ENCODE measurements at places on chromosomes 1 and 21.

- no peak for DNase-seq
Observed at GRCh38 chr1:33057095-33057494, 20.4 kb upstream of the AK2 start.

DNA sequence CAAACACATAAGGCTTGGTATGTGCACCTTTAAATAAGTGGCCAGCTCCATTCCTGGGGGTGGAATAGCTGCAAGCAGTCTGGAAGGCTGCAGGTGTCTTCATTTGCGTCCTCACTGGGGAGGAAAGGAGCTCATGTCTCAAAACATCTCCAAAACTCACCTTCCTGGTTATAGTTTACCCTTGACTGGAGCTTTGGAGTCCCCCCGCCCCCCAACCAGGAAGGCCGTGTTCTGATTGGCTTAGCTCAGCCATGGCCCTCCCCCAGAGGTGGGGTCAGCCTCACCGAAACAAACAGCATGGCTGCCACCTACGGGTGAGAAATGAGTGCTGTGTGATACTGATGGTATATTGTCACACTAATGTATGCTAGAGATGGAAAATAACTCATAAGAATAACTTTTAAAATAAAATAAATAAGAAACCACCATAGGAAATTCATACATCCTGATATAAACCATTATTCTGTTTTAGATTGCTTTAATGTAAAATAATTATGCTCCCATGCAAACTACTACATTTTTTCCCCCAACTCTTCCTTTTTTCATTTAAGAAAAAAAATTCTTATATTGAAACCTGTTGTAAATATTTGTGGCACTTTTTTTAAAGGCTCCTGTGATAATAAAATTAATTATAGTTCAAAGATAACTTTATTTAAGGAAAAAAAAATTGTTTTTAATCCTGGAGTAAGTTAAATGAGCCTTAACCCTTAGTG lies 90.8 kb downstream of the ZP4 start:
- DNase-seq = no peak

DNA sequence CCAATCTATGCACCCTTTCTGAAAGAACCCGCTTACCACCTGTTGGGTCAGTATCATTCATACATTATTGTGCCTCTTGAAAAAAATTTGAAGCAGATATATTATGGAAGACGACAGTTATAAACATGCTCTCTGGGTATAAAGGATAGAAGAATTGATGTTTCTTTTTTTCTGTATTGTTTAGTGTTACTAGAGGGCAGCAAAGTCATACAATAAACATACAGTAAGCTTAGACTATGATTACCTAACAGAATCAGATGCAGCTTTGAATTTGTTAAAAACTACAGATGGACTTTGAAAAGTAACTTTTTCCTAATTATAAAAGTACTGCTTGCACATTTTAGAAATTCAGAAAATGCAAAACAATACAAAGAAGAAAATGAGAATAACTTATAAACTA lies 11.1 kb upstream of the PAXBP1 start:
- DNase-seq = no peak

- no peak for DNase-seq
Observed at GRCh38 chr1:19154876-19155275, 55.2 kb downstream of the UBR4 start.

- peak; percentile 55 for DNase-seq
Observed at GRCh38 chr21:33374450-33375096, 28.6 kb upstream of the IFNGR2 start.

DNA sequence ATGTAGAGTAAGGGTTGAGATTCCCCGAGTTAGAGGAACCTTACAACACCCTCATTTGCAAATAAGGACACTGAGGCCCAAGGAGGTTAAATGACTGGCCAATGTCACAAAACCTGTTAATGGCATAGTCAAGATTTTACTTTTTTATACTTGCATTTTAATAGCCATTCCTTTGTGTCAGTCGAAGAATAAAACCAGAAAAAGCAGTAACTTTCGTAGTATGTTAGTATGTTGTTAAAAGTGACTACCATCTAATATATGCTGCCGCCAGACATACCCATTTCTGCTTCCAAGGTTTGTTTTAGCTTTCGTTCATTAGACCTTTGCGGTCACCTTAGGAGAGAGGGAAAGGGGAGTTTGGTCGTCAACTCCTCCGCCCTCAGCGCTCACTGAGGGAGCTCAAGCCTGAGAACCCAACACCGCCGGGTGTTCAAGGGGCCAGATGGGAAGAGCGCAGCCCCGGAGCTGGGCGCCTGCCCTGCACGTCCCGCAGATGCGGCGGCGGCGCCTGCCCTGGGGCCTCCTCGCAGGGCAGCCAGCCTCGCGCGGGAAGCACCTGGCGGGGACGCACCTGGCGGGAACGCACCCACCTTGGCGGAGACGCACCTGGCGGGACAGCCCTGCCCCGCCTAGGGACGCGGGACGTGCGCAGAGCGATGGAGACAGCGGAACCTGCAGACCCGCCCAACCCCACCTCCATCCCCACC lies 466 bp downstream of the VPS26C start:
- DNase-seq = no peak

DNA sequence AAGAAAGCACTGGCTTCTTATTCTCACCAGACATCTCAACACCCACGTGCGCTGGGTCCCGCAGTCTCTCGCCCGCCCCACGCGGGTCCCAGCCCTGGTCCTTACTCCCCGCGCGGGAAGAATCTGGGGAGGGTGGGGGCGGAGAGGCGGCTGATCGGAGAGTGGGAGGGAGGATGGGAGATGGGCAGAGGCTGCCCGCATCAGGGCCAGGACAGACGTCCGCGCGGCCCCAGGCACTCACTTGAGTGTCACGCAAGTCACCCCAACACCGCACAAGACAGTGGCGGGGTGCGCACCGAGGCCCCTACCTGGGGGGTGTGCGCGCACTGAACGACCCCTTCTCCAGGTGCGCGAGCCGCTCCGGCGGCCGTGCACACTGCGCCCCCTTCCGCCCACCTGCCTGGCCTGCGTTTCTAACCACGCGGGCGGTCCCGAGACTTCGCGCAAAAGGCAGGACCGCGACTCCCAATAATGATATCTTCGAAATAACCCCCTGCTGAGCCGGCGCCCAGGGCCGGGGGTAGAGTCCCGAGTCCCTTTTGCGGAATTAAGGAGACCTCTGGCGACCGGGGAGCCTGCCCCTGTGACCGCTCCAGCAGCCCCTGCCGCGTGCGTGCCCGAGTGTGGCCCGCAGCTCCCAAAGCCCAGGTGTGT lies 6.0 kb upstream of the SIM2 start:
- no peak for DNase-seq

DNA sequence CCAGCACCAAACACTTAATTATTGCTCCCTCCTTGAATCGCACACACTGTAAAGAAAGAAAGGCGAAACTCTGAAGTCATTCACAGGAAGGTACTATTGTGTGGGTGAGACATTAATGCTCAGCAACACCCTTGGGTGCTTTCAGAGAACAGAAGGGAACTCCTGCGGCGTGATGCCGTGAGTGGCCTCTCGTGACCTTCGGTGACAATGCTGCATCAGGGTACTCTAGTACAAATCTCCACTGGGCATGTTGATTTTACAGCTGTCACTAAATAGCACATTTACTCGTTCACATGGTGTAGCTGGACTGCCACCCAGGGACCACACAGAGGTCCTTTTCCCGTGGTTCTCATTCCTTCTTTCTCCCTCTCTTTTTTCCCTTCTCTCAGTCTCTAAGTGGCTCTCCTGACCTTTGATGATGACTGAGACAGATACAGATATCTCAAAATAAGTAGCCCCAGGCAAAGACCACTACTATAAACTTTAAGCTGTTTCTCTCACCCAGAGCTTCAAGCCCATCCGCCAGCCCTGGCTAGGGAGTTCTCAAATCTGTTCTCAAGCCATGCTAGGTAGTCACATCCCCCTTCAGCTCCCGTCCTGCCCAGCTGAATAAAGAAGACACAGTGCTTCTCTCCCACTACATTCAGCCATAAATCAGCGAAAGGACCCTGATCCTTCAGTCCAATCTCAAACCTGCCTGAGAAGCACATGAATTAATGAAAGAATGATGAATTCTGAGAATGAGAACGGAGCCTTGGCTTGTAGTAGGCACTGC lies 223.4 kb upstream of the FMN2 start:
- no peak for DNase-seq

DNA sequence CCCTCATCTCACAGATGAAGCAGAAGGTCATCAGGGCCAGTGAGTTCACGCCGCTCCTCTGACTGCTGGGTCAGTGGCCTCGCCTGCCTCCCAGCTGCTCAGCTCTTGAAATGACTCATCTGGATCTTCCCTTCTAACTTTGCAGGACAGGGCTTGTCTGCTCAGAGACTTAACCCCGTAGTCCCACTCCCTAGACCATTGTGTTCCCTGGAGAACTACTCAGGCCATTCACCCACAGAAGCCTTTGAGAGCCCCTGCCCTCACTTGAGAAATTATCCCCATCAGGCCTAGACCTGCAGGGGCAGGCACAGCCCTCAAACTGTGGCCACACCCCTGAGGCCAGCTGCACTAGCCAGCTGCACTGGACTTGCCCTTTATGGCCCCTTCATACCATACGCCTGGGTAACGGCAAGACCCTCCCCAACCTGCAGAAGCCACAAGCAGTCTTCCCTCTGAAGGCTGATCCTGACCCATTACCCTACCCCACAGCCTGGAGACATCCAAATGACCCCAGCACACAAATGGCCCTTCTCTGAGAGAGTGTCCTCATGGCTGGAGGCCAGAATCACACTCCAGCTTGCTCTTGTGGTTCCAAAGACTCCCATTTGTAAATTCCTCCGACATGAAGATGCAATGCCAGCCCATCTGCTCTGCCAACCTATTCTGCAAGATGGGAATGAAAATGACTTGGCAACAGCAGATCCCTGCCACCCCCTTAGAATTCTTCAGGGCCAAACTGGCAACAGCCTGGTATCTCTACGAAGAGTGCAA lies 33.2 kb downstream of the RCSD1 start:
- no peak for DNase-seq

- DNase-seq = no peak
Observed at GRCh38 chr1:154483941-154484803, 17.8 kb upstream of the TDRD10 start.

GRCh38 chr1:10514490-10515235 lies 39.9 kb downstream of the PEX14 start:
- DNase-seq = no peak

Measured in T-cell (primary cell).